Renal cortical epithelial cell (primary cell): ENCODE measurements at places on chromosomes 7 and 10. TPM values are rescaled to one million over a fixed set of nuclear protein-coding genes. Genes with fewer than 3 reads are reported as not detected.
A peak's percentile ranks its signal among the peaks of the same experiment; 100 is the strongest.

PON3 gene
- total RNA-seq = 0.05 TPM in 1 of 2 replicates, not detected in the other

SLC13A1 gene
- not detected in 2 replicates for total RNA-seq

GTPBP4 gene
- total RNA-seq = 50.0 and 66.5 TPM in 2 replicates

STOX1 gene
- total RNA-seq = 0.35 and 2.9 TPM in 2 replicates

DNA sequence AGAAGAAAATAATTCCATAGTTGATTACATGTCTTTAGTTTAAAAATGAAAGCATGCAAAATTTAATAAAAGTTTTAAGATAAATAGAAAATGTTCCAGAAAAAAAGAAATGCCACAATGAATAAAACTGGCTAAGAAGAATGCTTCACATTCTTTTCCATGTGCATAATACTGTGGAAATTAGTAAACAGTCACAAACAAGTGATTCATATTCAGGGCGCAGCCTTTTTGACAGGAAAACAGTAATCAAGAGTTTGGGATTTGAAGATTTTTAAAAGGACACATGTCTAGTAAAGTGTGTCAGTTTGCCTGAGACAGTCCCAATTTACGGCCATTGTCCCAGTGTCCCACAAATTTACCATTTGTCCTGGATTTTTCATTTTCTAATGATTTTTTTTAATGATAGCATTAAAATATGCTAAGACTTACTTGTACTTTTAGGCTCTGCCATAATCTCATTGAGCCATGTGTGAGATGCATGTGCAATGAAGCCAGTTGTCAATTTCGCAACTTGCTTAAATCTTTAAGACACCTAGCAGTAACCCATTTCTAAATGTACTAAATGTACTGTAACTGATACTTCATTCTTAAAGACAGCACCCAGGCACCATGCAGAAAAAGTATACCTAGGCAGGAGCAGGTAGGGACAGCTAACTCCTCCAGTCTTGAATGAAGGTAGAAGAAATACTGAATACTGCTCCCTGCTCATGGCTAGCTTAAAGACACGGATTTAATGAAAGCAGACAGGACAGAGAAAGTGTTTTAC, 46.9 kb downstream of the ZNF438 start:
- peak; percentile 64 for DNase-seq

- no peak for DNase-seq
Measured at GRCh38 chr7:142158736-142159496, 47.4 kb downstream of the MGAM2 start.

GRCh38 chr7:6228361-6229229, 43.8 kb downstream of the CYTH3 start:
- DNase-seq = no peak

- no peak for DNase-seq
Measured at GRCh38 chr10:18860631-18861240, 187.9 kb upstream of the MALRD1 start.

DNA sequence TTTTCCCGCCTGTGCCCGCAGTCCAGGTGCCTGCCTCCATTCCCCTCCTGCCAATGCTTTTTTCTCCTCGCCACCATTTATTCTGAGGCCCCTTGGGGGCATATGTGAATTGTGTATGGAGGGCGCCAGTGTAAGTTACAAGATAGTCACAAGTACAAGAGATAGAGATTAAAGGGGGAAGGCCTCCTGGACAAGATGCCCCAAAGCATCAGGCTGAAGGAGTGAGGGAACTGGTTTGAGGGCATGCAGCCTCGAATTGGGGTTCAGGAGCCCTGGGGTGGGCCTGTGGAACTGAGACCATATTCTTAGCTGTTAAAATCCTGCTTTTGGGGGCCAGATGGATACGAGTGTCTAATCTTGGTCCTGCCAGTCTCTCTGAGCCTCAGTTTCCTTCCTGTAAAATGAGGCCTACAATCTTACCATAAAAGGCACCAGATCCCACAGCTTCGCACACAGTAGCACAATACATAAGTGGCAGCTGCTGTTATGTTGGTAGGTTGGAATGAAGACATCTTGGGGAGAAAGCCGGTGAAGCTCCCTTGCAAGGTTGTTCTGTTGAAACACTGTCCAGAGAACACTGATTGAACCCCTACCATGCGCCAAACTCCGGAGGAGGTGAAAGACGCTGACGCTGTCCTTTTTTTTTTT, 545 bp upstream of the COMTD1 start:
- DNase-seq = no peak

DNA sequence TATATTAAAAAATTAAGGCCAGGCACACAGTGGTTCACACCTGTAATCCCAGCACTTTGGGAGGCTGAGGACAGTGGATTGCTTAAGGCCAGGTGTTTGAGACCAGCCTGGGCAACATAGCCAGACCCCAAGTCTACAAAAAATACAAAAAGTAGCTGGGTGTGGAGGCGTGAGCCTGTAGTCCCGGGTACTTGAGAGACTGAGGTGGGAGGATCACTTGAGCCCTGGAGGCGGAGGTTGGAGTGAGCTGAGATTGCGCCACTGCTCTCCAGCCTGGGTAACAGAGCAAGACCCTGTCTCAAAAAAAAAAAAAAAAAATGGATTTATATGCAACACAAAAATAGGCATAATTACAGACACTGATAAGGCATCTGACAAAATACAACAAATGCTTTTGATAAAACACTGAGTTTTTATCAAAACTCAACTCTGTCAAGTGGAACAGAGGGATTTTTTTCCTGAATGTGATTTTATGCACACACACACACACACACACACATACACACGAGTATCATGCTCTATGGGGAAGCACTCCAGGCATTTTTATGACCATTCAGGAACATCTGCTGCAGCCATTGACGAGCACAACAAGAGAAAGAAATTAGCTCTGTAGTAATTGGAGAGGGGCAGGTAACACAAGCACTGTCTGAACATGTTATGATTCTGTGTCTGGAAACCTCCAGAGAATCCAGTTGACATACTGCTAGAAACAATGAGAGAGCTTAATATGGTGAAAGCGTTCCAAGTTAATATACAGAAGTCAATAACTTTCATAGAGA, 193.1 kb downstream of the WDR37 start:
- no peak for DNase-seq

DNA sequence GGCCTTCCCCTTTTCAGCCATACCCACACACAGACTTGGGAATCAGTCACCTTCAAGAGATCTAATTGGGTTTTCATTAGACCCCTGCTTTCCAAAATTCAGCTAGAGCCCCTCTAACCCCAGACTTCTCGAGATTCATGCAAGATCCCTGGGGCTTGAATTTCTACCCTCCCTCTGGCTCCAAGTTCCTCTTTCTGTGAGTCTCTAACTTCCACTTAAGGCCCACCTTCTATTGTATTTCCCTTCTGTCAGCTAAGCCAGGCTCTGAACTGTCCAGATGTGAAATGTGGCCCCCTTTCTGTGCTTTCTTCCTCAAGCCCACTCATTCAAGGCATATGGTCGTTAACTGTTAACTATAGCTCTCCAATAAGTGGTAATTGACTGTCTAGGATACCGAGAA, 132.2 kb downstream of the ZNF365 start:
- no peak for DNase-seq

- DNase-seq = no peak
Measured at GRCh38 chr7:106522696-106523095, 138.3 kb downstream of the CCDC71L start.

DNA sequence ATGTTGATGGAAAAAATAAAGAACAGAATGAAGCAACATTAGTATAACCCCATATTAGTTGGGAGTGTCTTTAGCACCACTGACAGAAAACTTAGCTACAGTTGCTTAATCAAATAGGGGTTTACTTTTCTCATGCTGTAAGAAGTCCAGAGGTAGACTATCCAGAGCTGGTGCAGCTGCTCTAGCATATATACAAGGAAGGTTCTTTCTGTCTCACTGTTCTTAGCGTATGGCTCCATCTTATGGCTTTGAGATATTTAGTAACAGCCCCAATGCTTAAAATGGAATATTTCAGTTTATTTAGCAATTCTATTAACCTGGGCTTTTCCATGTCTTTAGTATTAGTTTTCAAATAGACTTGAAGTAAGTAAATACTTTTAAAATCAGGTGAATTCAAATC, 15.2 kb upstream of the WNT2 start:
- no peak for DNase-seq

DNA sequence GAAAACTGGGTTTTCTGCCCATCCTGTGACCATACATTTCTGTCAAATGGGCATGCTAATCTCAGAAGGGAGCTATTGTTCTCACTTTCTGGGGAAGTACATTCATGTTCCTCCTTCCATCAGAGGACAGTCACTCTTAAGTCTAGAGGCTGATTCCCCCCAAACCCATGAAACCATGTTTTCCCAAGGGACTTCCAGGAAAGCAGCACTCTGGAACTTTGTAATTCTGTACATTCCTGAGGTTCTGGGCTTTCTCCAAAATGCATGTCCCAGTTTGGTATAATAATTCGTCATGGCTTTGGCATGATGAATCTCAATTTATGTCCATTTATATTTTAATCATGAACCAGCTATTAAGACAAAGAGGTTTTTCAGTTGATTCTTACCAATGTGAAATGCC, 688.1 kb downstream of the LRMDA start:
- DNase-seq = peak; percentile 15

DNA sequence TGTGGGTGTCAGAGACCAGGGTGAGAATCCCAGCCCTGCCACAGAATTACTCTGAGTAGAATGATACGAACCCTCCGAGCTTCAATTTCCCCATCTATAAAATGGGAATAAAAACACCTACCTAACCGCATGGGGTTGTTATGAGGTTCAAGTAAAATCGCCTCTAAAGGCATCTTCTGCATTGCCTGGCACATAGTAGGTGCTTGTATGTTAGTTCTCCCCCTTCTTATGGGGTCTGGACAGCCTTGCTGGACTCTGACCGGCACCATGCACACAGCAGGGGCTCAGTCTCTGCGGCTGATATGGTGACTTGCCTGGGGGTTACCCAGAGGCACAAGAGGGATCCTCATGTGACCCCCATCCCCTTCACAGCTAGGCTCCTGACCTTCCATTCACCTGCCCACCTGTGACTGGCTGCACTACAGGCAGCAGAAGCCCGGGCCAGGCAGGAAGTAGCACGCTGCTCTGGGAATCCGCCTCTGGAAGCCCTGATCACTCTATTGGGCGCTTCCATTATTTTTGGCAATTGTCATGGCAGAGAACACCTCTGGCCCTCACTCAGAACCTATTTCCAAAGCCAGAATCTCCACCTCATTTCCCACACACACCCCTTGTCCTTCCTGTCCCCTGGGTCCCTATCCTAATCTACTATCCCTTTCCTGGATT, 6.0 kb downstream of the SH3PXD2A start:
- no peak for DNase-seq

DNA sequence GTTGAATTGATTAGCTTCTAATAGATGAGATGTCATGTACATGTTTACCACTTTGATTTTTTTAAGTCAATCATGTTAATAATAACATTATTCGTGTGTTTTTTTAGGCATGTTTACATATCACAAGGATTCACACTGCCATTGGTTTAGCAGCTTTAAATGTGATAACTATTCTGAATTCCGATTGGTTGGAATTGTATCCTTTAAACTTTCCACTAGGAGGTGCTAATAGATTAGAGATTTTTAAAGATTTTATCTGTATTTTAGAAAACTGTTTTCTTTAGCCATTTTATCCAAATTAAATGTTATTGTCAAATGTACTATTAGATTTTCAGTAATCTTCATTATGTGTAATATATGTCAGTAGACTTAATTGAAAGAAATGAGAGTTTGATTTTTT, 83.2 kb downstream of the HECTD2 start:
- peak; percentile 64 for DNase-seq

- no peak for DNase-seq
Measured at GRCh38 chr7:18496341-18496700, 772 bp downstream of the HDAC9 start.

- no peak for DNase-seq
Measured at GRCh38 chr10:36577126-36577525, 548.3 kb upstream of the ANKRD30A start.

DNA sequence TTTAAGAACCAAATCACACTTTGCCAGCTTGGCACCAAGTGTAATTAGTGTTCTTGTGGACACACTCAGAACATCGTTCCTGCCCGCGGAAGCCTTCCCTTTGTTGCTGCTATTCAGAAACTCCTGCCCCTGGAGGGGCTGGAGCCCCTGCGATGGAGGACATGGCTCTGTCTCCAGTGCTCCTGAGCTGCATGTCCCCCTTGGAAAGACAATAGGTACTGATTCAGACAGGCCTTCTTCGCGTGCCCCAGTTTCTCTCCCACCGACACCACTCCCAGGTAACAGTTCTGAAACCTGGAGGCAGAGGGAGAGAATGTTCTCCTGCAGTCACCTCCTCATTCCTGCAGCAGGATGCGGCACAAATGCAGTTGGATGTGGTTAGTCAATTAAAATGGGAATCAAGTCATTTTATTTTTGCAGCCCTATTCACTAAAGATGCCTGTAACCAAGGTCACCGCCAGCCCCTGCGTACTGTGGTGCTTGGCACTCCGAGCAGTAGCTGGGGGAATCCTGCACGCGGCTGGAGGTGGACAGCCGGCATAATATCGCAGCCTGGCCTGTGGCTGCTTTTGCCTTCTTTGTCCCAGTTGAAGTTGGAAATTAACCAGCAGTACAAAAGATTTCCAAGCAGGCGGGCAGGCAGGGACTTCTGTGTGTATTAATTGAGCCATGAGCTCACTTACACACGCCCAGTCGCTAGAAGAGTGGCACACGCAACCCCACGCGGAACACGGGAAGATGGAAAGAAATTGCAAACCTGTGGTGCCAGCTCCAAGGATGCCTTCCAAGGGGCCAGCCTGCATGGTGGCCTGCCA, 205.7 kb downstream of the EBF3 start:
- no peak for DNase-seq

DNA sequence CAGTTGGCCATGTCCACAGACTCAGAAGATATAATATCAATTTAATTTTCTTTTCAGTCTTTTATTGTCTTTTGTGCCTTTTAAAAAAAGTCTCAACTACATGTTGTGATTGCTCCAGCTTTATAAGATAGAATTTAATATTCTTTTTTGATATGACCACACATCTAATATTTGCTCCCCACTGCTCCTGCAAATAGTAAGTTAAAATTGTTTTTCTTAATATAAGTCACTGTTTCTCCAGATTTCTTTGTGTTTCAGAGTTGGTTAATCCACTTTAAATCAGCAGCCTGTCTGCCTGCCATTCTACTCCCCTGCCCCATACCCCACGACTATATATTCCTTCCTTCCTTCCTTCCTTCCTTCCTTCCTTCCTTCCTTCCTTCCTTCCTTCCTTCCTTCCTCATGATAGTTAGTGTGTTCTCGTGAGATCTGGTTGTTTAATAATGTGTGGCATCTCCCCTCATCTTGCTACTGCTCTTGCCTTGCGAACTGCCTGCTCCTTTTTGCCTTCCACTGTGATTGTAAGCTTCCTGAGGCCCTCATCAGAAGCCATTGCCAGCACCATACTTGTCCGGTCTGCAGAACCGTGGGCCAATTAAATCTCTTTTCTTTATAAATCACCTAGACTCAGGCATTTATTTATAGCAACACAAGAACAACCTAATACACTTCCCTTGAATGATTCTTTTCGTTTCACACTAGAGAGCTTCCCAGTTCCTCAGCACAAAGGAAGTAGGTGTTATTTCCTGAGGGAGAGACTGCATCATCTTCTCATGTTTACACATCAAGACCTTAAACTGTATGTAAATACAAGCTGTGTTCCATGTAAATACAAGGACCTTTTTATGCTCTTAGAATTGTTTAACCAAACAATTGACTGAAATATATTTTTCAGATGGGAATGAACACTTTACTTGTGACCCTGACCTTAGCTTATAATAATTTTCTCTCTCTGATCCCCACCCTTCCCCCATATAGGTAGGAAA, 24.5 kb downstream of the TAS2R16 start:
- no peak for DNase-seq

- no peak for DNase-seq
Measured at GRCh38 chr7:128809363-128809762, 17.6 kb downstream of the CCDC136 start.

- peak; percentile 67 for DNase-seq
Measured at GRCh38 chr7:108016841-108017775, 14.1 kb upstream of the LAMB1 start.

- no peak for DNase-seq
Measured at GRCh38 chr7:36982766-36983165, 258.5 kb upstream of the AOAH start.
